ENCODE measurements at places on chromosomes 1 and 21.

DNA sequence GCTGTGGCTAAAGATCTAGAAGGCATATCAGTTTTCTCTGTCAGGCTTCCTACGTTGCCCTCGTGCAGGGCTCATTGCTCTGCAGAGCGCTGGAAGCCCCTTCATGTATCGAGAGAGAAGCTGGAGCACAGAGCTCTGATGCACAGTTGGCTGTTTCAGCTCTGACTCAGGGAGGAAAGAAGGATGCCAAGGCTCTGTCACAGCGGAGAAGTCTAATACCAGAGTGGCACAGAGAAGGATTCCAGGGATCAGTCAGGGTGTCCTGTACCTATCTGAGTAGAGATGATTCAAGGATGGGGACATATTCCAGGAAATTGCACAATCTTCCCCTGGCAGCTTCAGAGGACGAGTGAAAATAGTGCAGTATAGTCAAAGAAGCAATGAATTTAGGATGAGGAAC is 179.2 kb upstream of the FMN2 start:
- peak; percentile 33 for DNase-seq

GRCh38 chr1:182608845-182609610 is 4.8 kb upstream of the RGS16 start:
- peak; percentile 17 for DNase-seq

DNA sequence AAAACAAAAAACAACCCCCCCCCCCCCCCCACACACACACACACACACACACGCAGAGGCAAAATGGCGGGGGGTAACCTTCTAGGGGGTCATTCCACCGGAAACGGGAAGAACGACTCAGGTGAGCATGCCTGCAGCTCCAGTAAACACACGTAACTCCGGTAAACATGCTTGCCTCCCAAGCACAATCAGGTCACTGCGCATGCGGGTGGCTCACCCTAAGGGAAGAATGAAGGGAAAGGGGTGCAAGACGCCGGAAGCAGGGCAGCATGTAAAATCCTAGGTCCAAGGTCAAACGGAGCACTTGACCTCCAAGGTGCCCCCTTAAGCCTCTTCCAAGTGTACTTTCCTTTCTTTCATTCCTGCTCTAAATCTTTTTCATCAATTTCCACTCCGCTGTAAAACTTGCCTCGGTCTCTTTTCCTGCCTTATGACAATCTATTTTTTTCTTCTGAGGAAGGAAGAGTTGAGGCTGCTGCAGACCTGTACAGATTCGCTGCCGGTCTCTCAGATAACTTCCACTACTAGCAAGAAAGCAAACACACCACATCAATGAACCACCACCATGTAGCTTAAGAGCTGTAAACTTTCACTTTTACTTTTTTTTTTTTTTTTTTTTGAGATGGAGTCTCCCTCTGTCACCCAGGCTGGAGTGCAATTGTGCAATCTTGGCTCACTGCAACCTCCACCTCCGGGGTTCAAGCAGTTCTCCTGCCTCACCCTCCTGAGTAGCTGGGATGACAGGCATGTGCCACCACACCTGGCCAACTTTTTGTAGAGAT is 21.0 kb upstream of the CBR3 start:
- peak; percentile 46 for DNase-seq

- no peak for DNase-seq
Measured at GRCh38 chr1:32729254-32730046, 26.9 kb upstream of the SYNC start.

DNA sequence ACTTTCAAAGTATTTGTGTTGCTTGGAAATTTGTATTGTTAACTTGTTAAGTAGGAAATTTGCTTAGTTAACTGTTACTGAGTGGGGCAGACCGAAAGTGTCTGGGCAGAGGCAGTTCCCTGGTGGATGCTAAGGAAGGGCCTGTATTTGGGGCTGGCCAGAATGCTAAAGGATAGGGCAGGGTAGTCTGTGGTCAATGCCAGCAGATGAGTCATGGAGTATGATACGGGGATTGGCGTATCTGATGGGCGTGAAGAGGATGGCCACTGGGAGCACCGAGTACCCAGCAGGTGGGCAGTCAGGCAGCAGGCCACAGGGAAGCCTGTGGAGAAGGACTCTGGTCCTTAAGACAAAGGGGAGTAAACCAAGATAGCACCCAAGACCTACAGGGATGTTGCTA is 46.6 kb upstream of the SCAF4 start:
- DNase-seq = no peak

DNA sequence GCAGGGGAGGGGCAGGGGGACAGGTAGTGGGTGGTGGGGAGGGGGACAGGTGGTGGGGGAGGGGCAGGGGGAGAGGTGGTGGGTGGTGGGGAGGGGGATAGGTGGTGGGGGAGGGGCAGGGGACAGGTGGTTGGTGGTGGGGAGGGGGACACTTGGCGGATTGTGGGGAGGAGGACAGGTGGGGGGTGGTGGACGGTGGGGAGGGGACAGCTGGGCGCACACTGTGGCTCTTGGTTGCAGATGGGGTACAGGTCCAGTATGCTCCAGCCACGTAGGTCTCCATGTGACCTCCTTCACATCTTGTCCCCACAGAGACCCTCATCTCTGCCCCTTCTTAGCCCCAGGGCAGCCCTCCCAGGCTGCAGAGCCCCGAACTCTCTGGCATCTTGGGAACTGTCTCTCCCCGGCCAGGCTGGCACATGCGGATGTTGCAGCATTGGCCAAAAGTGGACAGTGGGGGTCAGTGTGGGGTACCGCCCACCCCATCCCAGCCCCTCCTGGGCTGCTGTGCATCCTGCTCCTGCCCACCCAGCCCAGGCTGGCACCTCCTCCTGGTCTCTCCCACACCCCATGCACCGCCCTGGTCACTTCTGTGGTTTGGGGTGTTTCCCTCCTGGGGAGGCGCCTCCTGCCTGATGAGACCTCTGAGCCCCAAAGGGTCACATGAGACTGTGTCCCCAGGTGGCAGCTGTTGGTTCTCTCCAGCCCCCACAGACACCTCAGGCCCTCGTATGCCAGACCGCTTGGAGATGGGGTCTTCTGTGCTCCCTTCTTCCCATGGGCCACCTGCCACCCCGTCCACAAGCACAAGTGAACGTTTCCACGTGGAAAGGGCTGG is 7.6 kb upstream of the SLC19A1 start:
- DNase-seq = peak; percentile 57

- peak; percentile 49 for DNase-seq
Measured at GRCh38 chr1:112998592-112999235, 42.7 kb upstream of the SLC16A1 start.

DNA sequence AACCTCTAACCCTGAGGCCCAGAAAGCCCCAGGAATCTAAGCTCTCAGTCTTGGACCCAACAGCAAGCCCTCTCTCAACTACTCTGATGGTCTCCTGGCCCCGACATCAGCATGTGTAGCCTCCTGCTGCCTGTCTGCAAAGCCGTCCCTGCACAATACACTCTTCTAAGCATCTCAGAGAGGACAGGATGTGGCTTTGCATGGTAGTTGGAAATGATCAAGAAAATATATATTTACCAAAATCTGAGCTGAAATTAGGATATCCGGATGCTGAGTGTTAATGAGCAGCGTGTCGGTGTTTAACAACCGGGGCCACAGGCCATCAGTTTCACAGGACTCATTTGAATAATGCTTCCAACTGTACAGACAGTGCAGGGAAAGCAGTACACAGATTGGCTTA is 59.1 kb upstream of the SIM2 start:
- DNase-seq = no peak

DNA sequence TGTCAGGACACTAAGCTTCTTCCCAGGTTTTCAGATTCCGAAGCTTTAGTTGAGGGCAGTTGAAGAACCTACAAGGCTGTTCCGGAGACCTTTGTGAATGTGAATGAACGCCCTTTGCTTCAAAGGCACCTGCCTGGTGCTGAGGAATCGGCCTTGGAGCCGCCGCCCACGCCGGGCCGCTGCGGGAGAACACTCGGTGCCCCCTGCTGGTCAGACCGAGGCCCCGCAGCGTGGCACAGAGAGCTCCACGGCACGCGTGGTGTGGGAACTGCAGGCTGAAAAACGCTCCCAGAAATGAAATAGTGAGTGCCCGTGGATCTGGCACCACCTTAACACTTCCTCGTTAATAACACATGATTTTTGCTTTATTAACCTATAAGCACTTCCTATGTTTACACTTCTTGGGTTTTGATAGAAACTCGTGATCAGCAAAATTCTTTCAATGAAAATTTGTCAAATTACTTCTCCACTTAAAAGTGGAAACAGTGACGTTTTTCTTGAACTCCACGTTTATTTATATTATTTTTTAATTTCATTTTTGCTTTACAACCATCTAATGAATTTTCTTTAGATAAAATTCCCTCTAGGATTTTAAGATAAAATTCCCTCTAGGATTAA is 460.6 kb downstream of the DSCAM start:
- DNase-seq = peak; percentile 5

DNA sequence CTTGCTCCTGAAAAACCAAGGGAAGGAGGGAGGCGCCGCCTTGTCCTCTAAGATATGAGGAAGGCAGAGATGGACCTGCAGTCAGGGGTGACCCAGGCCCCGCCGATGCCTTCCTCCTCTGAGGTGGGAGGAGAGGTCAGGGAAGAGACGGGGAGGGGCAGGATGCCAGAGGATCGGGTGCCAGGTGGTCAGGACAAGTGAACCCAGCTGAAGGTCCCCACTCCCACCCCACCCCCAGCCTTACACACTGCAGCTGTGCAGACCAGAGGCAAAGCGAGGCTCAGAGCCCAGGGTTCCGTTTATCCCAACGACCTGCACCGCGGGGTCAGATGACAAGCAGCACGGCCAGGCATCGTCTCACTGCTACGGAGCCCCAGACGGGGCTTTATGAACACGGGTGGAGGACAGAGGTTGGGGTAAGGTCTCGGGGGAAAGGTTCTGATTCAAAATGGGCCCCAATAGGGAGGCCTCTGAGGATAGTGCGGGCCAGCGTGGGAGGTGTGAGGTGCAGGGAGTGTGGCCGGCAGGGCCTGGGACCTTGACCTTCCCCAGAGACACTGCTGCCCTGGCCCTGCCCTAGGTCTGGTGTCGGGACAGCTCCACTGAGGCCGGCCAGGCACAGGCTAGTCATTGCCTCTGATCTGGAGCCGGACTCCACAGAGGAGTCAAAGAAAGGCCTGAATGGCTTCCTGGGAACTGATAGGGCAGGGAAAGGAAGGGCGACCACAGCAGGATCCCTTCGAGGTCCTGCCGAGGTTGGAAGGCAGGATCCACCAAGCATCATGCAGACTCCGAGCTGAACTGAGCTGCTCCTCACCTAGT is 112.4 kb downstream of the WDR4 start:
- DNase-seq = no peak

GRCh38 chr1:223183268-223183862 is 40.3 kb upstream of the TLR5 start:
- no peak for DNase-seq

DNA sequence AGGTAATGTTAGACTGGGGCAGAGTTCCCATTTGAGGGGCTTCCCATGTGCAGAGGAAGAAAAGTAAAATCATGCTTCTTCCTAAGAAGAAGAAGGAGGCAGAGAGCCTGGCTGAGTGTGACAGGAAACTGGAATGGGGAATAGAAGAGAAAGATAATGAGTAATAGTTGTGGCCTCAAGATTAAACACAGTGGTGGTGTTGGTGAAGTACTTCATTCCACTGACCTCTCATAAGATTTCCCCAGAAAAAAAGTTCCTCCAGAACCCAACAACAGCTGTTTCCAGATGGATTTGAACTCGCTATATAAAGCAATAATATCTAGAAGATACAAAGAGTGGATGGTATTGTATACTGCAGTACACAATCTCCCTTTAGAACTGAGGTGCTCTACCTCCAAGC is 13.0 kb downstream of the RGS1 start:
- DNase-seq = no peak

- no peak for DNase-seq
Measured at GRCh38 chr1:19840228-19840627, 25.1 kb upstream of the RNF186 start.

DNA sequence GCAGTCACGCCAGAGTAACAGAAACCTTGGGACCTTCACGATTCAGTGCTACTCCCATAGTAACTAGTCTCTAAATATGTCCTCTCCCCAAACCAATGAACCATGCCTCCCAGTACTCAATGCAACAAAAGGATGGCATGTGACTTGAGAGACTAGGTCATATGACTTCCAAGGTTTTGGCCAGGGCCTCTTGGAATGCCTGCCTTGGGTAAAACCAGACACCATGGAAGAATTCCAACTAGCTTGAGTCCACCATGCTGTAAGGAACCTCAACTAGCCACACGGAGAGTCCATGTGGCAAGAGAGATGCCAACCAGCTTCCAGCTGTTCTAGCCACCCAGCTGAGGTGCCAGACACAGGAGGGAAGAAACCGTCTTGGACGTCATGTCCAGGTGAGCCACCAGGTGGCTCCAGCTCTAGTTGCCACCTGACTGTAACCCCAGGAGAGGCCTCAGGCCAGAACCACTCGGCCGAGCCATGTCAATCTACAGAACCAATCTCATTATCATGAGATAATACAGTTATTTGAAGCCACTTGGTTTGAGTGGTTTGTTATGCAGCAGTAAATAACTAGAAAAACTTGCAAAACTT is 115.0 kb downstream of the SYF2 start:
- DNase-seq = no peak

DNA sequence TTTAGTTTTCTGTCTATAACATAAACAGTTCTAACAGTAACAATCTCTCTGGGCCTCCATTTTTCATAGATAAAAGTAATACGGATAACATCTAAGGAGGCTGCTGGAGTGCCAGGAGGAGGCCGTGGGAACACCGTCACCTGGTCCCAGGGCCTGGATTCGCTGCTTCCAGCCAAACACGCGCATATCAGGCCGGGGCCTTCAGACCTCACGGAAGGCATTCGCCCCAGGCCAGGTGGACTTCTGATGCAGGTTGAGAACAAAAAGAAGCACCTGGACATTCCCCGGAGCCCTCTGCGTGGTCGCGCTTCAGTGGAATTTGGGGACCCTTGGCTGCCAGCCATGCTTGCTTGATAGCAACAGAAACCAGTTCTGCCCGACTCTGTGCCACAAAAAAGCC is 113.1 kb upstream of the GUCA2B start:
- DNase-seq = no peak

GRCh38 chr1:24323281-24323680 is 4.1 kb downstream of the GRHL3 start:
- no peak for DNase-seq

DNA sequence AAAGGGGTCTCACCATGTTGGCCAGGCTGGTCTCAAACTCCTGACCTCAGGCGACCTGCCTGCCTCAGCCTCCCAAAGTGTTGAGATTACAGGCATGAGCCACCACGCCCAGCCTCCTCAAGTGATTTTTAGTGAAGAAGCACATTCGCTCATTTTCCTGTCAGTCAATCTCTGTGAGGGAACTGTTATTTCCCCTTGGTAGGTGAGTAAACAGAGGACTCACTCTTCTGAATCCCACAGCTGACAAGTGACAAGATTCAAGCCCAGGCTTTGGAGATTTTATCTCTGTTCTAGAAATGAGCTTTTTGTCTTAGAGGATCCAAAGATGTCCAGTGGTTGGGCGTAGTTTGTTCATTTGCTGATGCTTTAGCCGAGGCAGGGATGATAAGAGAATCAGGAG is 43.9 kb upstream of the TACSTD2 start:
- peak; percentile 35 for DNase-seq
